ENCODE measurements at places on chromosomes 5 and 9.

- DNase-seq, result peak; percentile 56
Observed at GRCh38 chr9:100011062-100011681, 87.6 kb downstream of the ERP44 start.

DNA sequence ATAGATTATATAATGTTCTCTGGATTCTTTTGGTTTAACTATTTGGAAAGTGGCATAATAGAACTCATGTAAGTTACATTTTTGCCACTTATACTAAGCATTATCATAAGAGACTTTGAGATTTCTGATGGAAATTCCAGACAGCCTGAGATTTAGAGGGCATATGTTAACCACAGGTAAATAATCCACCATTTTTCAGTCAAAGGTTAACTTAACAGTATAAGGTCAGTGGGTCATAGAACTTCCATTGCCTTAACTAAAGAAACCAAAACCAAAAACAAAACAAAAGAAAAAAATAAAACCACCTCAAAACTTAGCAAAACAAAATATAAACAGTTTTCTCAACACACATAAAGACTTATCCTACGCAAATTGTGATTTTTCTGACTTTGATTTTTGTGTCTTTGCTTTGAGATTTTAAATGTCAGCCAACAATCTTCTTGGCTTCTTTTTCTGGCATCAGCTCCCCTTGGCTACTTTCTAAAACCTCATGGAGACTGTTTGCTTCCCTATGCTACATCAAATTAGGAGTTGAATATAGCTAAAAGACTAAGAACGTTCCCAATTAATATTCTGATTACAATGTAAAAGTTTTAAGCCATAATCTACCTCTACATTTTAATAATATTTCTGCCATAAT lies 430.1 kb upstream of the DAB2 start:
- DNase-seq, result no peak

- DNase-seq, result no peak
Observed at GRCh38 chr9:89794918-89795317, 190.1 kb downstream of the GADD45G start.

- DNase-seq, result no peak
Observed at GRCh38 chr5:117652958-117653280, 1078.3 kb upstream of the SEMA6A start.

DNA sequence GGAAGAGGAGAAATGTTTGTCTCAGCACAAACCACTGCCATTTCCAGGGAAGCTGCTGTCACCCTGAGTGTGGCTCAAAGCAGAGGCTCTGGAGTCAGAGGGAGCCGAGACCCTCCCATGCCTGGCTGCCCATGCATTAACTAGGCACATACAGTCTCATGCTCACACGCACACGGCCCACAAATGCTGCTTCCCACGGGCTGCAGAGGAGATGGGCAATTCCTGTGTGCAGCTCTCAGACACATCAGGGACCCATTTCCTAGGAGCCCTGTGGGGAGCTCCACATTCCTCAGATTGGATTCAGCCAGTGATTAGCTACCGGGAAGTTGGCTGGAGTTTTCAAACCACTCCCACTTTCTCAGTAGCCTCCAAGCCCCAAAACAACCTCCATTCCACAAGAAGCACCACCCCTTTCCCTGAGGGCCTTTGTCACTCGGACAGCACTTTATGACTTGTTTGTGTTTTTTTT lies 9.1 kb upstream of the PTGES start:
- no peak for DNase-seq

GRCh38 chr9:133112663-133113026 lies 8.4 kb downstream of the RALGDS start:
- no peak for DNase-seq

DNA sequence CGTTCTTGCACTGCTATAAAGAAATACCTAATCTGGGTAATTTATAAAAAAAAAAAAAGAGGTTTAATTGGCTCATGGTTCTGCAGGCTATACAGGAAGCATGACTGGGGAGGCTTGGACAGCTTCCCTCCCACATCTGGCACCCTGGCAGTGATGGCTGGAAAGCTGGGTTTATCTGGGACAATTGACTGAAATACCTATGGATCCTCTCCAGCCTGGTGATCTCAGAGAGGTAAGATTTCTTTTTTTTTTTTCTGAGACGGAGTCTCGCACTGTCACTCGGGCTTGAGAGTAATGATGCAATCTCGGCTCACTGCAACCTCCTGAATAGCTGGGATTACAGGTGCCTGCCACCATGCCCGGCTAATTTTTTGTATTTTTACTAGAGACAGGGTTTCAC lies 22.7 kb upstream of the UGCG start:
- no peak for DNase-seq

DNA sequence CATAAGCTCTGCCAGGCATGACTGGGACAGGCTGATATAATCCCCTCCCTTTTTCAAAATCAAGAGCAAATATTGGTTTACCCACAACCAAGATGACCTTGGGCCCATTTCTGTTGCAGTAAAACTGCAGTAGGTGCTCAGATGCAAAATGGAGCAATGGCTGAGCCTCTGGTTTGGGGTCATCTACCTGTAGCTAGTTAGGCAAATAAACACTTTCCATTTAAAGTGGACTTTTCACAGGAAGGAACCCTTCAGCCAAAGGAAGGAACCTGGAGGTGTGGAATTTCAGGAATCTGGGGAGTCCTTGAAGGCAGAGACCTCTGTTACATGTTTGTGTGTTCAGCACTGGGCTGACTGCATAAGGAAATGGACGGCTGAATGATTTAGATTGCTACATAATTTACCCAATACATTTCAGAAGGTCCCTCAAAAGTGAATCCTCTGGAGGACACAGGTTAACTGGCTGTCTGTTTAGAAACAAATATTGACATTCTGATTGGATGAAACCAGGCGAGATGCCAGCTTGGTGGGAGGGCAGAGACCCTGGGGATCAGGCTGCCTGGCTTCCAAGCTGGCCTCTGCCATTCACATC lies 170.1 kb upstream of the ZNF618 start:
- DNase-seq, result no peak

DNA sequence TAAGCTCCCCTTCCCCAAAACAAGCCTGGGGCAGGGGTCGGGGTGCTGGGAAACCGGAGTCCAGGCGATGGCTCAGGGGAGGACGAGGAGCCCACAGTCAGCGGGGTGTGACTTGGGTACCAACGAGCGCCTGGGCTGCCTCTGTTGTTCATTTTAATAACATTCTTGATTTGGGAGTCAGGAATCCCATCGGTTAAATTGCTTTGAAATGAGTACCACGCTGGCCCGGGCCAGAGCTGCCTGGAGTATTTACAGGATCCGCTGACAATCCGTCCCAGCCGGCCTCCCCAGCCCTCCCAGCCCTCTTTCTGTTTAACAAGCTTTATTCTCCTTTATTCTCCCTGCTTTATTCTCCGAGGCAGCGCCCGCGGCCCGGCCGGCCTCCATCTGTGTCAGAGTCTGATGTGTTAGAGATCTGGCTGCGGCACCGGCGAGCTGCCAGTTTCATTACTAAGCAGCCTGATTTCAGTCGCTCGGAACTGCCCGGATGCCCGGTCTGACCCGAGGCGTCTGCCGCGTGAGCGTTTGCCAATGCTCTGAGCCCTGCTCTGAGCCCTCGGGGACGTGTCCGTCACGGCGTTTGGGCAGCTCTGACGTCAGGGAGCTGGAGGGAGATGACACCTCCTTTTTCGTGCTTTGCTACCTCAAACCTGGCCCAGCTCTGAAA lies 16.5 kb upstream of the QRFP start:
- DNase-seq, result no peak

- DNase-seq, result no peak
Observed at GRCh38 chr5:116559239-116559638, 15.4 kb downstream of the SEMA6A start.

DNA sequence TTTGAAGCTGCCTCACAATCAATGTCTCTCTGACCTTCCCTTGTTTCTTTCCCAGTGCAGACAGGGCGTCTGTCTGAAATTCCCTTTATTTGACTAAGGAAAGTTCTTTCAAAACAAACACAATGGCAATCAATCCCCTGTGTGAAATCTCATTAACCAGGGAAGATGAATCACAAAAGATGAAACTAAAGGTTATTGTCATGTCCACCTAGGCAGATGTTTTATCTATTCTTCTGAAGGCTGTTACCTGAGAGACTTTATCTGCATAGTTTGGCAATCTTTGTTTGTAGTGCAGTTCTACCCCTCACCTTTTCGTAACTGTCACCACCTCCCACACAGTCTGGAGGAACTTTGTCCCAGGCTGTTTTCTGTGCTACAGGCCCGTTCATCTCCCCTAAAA lies 217.5 kb upstream of the RIOK2 start:
- peak; percentile 17 for DNase-seq

DNA sequence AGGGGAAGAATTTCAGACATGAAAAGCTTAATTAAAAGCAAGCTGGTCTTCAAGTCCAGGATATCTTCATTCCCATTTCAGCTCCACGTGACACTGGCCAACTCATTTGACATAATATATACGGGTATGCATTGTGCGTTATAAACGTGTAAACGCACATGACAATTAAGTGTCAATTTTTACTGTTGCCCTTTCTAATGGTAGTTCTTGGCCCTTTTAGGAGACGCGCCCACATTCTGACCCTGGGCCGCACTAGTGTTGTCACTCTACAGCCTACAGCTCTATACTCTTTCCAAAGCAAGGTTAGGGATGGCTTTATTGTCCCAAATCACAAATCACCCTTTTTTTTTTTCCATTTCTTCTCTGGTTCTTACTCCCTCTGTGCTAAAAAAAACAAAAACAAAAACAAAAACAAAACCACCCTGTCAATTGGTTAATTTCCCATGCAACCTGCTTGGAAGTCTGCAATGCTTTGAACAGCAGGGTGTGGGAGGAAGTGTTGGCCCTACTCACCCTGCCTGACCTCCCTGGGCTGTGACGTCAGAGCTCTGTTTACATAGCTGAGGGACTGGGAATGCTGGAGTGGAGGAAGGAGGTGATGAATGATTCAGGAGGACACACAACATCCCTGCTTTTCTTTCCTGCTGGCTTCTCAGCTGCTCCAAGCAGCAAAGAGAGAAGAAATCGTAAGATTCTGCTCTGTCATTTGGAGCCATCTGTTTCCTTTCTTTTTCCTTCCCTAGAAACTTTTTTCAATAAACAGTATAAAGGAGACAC lies 19.3 kb downstream of the RFK start:
- peak; percentile 31 for DNase-seq

GRCh38 chr5:36177154-36177553 lies 25.2 kb downstream of the SKP2 start:
- DNase-seq, result no peak

DNA sequence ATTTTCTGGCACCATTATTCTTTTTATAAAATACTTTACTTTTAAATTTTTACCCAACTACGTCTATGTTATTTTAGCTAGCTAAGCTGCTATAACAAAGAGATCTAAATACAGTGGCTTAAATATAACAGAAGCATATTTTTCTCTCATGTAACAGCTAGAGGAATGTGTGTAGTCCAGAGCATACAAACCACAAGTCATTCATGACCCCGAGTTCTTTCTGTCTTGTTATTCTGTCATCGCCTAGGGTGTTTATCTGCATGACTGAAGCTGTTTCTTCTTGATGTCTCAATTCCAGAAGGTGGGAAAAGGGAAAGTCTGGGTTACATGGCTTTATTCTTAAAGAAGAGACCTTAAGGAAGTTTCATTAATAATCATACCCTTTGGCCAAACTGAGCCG lies 136.9 kb upstream of the RFX3 start:
- no peak for DNase-seq

GRCh38 chr5:10125116-10125515 lies 124.6 kb downstream of the ATPSCKMT start:
- DNase-seq, result no peak

GRCh38 chr9:73146111-73146815 lies 5.4 kb upstream of the ANXA1 start:
- DNase-seq, result no peak

- DNase-seq, result no peak
Observed at GRCh38 chr9:128243215-128244018, 32.4 kb downstream of the GOLGA2 start.

GRCh38 chr5:53820802-53821171 lies 260.3 kb downstream of the NDUFS4 start:
- no peak for DNase-seq

- DNase-seq, result peak; percentile 62
Observed at GRCh38 chr9:120715389-120715924, 1.2 kb upstream of the MEGF9 start.

- DNase-seq, result no peak
Observed at GRCh38 chr5:142846406-142846805, 76.2 kb downstream of the ARHGAP26 start.

DNA sequence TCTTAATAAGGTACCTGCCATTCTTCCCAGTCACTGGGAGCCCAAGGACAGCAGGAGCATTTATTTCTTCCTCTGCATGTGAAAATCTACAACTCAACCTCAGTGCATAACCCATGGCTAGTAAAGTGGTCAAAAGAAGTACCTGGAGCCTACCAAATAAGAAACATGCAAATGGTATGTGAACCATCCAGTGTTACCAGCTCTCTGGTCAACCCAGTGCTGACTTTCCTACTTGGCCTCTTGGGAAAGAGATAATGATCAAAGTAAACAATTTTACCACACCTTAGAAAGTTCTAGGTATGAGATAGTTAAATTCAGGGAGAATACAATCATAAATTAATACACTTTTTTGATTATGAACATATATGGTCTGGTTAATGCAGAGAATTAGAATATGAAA lies 325.6 kb downstream of the ENC1 start:
- no peak for DNase-seq
